ENCODE measurements at places on chromosomes 7 and 10.

DNA sequence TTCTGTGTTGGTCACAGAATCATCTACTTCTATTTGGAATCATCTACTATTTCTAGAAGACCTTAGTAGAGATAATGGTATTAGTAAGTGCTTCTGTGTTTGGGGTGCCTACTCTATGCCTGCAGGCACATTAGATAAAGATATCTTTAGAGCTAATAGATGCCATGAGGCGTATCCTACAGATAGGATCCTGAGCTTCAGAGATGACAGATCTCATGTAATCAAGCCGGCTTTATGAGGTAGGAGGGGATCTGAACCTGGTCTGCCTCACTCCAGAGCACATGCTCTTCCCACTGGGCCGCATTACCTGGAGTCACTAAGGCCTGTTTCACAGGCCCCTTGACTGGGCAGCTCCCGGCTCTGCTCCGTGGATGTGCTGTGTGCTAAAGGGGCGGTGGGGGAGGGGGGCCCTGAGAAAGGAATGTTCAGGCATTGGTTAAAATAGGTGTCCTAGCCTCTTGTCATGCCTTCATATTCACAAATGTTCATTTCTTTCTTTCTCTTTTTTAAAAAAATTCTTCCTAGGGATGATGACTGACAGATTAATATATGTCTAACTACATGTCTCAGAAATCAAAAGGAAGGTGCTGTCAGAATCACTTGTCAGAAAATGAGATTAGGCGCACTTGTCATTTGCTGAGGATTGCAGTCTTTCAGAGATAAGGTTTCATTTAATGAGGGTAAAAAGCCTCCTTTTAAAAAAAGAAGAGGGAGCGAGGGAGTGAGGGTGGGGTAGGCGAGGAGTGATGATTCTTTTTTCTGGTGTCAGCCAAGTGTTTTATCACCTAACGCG is 458.0 kb upstream of the GALNT17 start:
- no peak for DNase-seq

DNA sequence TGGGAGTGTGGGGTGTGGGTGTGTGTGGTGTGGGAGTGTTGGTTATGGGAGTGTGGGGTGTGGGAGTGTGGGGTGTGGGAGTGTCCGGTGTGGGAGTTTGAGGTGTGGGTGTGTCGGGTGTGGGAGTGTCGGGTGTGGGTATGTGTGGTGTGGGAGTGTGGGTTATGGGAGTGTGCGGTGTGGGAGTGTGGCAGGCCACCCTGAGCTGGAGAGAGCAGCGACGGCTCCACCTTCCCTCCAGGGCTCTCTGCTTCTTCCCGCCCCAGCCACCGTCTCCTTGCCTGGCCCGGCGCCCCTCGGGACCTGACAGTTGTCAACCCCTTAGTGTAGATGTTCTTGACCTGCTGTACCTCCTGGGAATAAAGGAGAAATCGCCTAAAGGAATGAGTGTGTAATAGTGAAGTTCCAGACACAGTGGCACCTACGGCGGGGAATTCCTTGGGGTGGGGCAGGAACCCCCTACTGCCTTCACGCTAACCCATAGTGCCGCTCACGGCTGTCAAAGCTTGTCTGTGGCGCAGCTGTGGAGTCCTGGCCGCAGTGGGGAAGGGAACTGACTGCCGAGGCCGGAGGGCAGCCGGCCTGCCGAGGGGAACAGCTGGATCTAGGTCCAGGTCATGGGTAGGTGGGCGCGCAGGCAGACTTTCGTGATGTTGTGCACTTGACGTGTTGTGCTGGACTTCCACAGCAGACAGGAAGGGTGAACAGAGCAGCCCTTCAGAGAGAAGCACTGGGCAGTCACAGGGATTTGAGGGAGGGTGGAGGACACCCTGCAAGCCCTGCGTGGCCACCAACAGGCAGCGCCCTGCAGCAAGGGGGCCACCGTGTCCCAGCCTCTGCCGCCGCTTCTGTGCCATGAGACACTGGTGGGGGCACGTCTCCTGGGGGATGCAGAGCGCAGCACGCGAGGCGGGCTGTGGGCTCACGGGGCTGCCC is 49.0 kb upstream of the EN2 start:
- no peak for DNase-seq

DNA sequence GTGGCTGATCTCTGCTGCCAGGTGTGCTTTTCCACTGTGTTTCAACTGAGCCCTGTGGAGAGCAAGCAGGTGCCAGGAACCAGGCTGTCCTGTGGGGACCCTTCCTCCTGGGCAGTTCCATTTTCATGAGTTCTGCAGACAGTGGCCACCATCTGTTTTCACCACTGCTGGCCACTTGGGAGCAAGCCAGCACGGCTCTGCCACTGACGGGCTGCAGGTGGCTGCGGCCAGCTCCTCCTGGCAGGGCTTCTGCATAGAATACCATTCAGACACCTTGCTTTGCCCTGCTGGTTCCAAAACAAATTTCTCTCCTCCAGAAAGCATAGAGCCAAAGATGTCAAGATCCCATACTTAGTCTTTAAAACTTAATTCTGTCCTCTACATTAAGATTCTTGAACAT is 48.3 kb downstream of the LANCL2 start:
- DNase-seq = no peak

- DNase-seq = no peak
Measured at GRCh38 chr10:6916601-6917000, 336.5 kb upstream of the PRKCQ start.

Measured in HS-27A (cell line).